ENCODE measurements at places on chromosomes 11 and 22. TPM values are rescaled to one million over a fixed set of nuclear protein-coding genes. Genes with fewer than 3 reads are reported as not detected.
A peak's percentile ranks its signal among the peaks of the same experiment; 100 is the strongest.

- no peaks in the 10 kb centered on the region for H3K4me1 ChIP-seq
- no peaks in the 10 kb centered on the region for H3K27me3 ChIP-seq
- DNase-seq, result no peak
- H3K4me3 ChIP-seq, result no peak overlapping the region
- no peaks in the 10 kb centered on the region for H3K36me3 ChIP-seq
These were observed 63.9 kb downstream of the TRMU start for GRCh38 chr22:46399251-46400024.

The PGA5 gene
- total RNA-seq, result not detected

GRCh38 chr11:120184946-120185705 lies 25.7 kb upstream of the OAF start:
- no peak overlapping the region for H3K27ac ChIP-seq
- DNase-seq, result no peak
- H3K27me3 ChIP-seq, result no peaks in the 10 kb centered on the region
- no peak overlapping the region for H3K4me3 ChIP-seq
- H3K36me3 ChIP-seq, result no peaks in the 10 kb centered on the region

DNA sequence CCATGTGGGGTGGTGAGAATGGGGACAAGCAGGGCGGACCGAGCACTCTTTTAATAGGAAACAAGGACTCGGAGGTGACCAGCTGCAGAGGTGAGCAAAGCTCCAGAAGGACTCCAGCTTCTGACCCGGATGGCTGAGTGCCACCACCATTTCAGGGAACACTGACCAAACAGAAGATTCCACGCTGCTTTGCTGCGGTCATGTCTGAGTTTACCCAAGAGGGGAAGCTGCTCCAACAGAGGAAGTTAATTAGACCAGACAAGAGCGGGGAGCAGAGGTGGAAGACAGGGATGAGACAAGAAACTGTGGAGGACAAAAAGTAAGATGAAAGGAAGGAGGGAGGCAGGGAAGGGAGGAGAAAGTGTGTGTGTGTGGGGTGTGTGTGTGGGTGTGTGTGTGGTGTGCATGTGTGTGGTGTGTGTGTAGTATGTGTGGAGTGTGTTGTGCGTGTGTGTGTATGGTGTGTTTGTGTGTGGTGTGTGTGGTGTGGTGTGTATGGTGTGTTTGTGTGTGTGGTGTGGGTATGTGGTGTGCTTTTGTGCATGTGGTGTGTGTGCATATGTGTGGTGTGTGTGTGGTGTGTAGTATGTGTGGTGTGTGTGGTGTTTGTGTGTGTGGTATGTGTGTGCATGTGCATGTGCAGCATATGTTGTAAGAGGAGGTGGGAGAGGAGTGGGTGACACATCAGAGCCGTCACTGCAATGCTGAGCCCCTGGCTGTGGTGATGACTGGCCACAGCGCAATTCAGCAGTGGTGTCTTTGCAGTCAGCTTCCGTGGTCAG lies 82.2 kb upstream of the AKIP1 start:
- H3K27ac ChIP-seq, result no peak overlapping the region
- peaks cover 12% of the 10 kb centered on the region for H3K4me1 ChIP-seq
- no peak for DNase-seq

DNA sequence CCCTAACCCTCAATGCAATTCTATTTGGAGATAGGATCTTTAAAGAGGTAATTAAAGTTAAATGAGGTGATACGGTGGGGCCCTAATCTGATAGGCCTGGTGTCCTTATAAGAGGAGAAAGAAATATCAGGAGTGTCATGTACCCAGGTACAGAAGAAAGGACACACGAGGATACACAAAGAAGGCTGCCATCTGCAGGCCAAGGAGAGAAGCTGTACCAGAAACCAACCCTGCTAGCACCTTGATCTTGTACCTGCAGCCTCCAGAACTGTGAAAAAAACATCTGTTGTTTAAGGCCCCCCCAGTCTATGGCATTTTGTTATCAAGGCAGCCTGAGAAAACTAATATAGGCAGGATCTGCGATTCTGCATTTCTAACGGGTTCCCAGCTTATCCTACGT lies 44.2 kb downstream of the FBXO7 start:
- H3K27me3 ChIP-seq, result no peaks in the 10 kb centered on the region
- DNase-seq, result no peak
- no peaks in the 10 kb centered on the region for H3K36me3 ChIP-seq
- H3K4me1 ChIP-seq, result no peaks in the 10 kb centered on the region
- H3K27ac ChIP-seq, result no peak overlapping the region

The ZNF143 gene
- total RNA-seq, result 30.2 TPM

GRCh38 chr11:133947321-133947756 lies 9.4 kb downstream of the IGSF9B start:
- H3K4me1 ChIP-seq, result peaks cover 12% of the 10 kb centered on the region
- H3K36me3 ChIP-seq, result no peaks in the 10 kb centered on the region
- no peak overlapping the region for H3K27ac ChIP-seq
- H3K27me3 ChIP-seq, result no peaks in the 10 kb centered on the region

The KRTAP5-8 gene
- not detected for total RNA-seq

- H3K36me3 ChIP-seq, result no peaks in the 10 kb centered on the region
- H3K27ac ChIP-seq, result peak overlapping the region; percentile 88
- H3K4me3 ChIP-seq, result peak overlapping the region; percentile 94
- H3K4me1 ChIP-seq, result peaks cover 18% of the 10 kb centered on the region
These were observed 1.6 kb downstream of the MARK2 start for GRCh38 chr11:63840356-63841060.

DNA sequence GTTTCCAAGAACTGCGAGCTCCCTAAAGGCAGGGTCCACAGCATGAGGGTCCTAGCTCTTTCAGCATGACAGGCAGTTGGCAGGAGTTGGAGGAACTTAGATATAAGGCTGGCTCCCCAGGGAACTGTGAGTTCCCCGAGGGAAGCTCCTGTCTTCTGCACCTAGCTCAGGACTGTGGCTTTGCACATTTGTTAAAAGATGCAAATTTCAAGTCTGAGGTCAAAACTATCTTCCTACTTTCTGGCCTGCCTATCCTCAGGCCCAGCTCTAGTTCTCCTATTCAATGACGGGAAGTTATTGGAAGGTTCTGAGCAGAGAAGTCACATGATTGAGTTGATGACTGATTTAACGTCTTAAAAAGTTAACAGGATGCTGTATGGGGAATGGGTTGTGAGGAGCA lies 11.7 kb upstream of the UCP3 start:
- no peaks in the 10 kb centered on the region for H3K27me3 ChIP-seq
- no peaks in the 10 kb centered on the region for H3K4me1 ChIP-seq
- no peak overlapping the region for H3K27ac ChIP-seq

DNA sequence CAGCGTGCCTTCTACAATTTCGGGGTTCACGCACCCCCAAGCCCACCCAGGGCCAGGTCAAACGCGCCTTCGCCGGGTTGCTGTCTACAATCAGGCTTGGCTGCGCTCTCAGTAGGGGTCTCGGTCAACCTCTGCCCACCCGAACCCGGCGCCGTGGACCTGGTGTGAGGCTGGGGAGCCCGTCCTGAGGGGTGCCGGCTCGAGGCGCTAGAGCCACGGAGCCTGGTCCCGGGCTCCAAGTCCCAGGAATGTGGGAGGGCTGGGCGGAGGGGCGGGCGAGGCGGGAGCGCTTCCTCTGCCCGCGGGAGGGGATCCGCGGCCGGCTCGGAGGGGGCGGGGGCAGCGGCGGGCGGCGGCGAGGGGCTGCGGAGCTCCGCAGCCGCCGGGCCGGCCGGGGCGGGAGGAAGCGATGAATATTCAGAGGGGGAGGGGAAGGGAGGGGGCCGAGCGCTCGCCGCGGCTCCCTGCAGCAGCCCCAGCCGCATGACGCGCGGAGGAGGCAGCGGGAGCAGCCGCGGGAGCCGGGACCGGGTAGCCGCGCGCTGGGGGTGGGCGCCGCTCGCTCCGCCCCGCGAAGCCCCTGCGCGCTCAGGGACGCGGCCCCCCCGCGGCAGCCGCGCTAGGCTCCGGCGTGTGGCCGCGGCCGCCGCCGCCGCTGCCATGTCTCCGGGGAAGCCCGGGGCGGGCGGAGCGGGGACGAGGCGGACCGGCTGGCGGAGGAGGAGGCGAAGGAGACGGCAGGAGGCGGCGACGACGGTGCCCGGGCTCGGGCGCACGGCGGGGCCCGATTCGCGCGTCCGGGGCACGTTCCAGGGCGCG lies at the start of gene PTPRJ:
TSS of gene PTPRJ (plus strand) at position 472 of the 819 bp plus-strand sequence. CDS start 354 bp downstream, outside the sequence.
- no peaks in the 10 kb centered on the region for H3K36me3 ChIP-seq
- no peak for DNase-seq
- peaks cover 39% of the 10 kb centered on the region for H3K4me1 ChIP-seq
- H3K27me3 ChIP-seq, result no peaks in the 10 kb centered on the region
- peak within 1 kb of the TSS; percentile 64 for H3K4me3 ChIP-seq
- peak within 1 kb of the TSS; percentile 89 for H3K27ac ChIP-seq

DNA sequence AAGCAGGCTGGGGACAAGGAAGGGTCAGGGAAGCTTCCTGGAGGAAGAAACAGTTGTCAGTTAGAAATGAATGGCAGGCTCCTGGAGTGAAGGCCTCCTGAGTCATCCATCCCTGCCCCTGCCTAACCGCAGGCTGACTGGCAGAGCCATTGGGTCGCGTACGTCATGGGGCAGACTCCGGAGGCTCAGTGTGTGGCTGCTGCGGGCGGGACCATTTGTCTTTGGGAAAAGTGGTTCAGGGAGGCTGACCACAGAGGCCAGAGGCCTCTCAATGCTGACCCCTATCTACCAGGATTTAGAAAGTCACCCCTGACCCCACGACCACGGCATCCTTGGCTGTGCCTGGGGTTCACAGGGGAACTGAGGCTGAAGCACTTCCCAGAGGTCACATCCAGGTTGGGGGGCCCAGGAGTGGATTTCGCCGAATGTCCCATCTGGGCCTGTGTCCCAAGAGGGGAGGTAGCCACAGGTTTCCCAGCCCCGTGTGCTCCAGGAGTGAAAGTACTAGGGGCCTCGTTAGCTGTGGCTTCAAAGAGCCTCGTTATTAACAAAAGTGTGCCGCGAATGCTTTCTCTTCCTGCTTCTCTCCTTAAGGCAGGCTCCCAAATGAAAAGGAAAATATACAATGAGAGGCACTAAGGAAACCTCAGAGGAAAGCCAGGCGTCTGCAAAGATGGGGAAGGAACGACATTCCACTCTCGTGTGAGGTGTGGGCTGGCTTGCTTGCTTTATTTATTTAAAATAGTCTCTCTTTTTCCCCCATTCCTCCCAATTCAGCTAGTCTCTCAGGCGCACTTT lies 58.9 kb downstream of the FLRT1 start:
- H3K4me1 ChIP-seq, result peaks cover 62% of the 10 kb centered on the region
- H3K27ac ChIP-seq, result peak overlapping the region; percentile 89
- no peaks in the 10 kb centered on the region for H3K27me3 ChIP-seq

The GALR3 gene
- not detected for total RNA-seq

The ARHGAP8 gene
- total RNA-seq, result 9.2 TPM

DNA sequence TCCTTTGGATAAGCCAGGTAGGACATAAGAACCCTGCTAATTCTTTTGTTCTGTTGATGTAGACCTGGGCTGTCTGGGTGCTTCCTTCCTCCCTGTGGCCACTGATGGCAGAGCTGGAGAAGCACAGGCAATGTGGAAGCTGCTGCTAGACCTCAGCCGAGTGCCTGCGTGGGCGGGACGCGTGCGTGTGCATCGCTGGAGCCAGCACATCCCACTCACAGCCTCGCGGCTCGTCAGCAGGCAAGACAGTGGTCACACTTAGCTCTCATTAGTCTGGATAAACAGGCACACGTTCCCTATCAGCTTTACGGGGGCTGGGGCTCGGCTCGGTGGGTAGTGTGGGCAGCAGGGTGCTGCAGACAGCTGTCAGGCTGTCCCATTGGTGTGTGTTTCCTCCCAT lies 155.7 kb downstream of the GRIK4 start:
- H3K27ac ChIP-seq, result no peak overlapping the region
- H3K4me1 ChIP-seq, result no peaks in the 10 kb centered on the region
- H3K4me3 ChIP-seq, result no peak overlapping the region
- H3K36me3 ChIP-seq, result no peaks in the 10 kb centered on the region
- DNase-seq, result no peak

DNA sequence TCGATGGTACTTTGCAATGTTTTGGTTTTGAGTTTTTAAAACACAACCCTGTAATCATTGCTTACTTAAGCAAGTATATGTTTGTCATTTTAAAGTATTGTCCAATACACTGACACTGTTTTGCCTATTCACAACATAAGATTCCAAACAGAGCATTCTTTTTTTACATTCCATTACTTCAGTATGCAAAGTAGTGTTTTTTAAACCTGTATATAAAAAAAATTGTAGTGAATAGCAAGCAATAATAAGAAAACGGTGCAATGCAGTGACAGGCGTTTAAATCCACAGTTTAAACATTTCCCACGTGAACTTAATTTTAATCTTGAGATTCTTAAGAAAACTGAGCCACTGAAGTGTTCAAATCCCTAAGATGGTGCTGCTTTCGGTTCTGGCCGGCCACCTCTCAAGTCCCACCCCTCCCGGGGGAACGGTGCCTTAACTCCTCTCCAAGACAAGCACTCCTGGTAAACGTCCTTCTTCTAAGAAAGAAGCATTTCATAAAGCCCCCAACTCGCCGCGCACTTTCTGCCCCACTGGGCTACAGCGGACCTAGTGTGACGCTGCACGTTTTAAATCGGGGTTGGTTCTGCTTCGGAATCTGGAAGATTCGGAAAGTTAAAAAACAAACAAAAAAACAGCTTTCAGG lies 2.9 kb downstream of the PGR start:
- no peak for DNase-seq
- H3K27me3 ChIP-seq, result peaks cover 52% of the 10 kb centered on the region
- no peaks in the 10 kb centered on the region for H3K36me3 ChIP-seq
- H3K27ac ChIP-seq, result no peak overlapping the region
- H3K4me3 ChIP-seq, result peak overlapping the region; percentile 47

DNA sequence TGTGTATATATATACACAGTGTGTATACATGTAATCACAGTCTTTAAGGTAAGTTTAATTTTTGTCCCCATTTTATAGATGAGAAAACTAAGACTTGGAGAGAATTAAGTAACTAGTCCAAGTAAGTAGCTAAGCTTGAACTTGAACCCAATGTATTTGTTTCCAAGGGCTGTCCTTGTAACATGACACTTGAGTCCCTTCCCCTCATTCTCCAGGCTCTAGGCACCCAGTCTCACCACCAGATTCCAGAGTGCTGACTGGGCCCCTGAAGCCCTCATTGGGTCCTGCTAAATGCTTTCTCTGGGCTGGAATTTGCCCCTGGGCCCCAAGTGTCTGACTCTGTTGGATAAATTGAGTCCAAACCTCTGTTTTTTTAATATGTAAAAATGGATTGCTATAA lies 45.5 kb downstream of the ADM start:
- H3K4me1 ChIP-seq, result peaks cover 9% of the 10 kb centered on the region
- no peak overlapping the region for H3K27ac ChIP-seq
- no peaks in the 10 kb centered on the region for H3K36me3 ChIP-seq

GRCh38 chr11:6733326-6734275 lies 38.2 kb downstream of the OR2AG2 start:
- no peak overlapping the region for H3K27ac ChIP-seq
- H3K4me3 ChIP-seq, result no peak overlapping the region
- 0 out of 2 replicates have a peak, but pooled peaks cover 3% of the 10 kb centered on the region for H3K4me1 ChIP-seq
- H3K27me3 ChIP-seq, result peaks cover 5% of the 10 kb centered on the region

DNA sequence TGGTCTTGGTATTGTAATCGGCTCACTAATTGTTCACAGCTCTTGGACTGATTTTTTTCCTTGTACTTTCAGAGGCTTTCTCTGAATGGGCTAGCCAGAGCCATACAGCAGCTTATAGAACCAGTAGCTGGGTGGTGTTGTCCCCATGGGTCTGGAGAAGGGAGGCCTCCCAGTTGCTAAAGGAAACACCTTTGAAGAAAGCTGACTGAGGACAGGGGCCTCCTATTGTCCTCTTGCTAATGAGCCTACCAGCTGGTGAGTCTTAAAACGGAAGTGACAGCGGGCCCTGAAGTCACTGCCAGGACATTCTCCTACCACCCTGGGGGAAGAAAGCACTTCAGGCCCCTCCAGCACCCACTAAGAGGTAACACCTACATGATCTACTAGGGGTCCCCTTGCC lies 9.9 kb downstream of the FADS3 start:
- H3K36me3 ChIP-seq, result no peaks in the 10 kb centered on the region
- H3K4me3 ChIP-seq, result no peak overlapping the region
- H3K27me3 ChIP-seq, result no peaks in the 10 kb centered on the region
- no peak for DNase-seq

GRCh38 chr11:70278994-70279393 lies 8.5 kb downstream of the PPFIA1 start:
- H3K36me3 ChIP-seq, result peaks cover 20% of the 10 kb centered on the region
- no peaks in the 10 kb centered on the region for H3K4me1 ChIP-seq
- H3K27me3 ChIP-seq, result no peaks in the 10 kb centered on the region
- no peak overlapping the region for H3K27ac ChIP-seq
- DNase-seq, result no peak

Data from Panc1 (cell line).